ENCODE measurements at places on chromosomes 1 and 21. TPM values are rescaled to one million over a fixed set of nuclear protein-coding genes. Genes with fewer than 3 reads are reported as not detected.

Gene TAS1R1
- total RNA-seq: not detected

Gene PRDX1
- 462 TPM for total RNA-seq

Gene FCER1G
- not detected for total RNA-seq

Gene GUCA2B
- total RNA-seq: not detected

Gene TNFAIP8L2
- total RNA-seq: not detected

Gene HFM1
- total RNA-seq: under 0.01 TPM

Gene TMEM9
- 77.9 TPM for total RNA-seq

Gene ESRRG
- not detected for total RNA-seq

Gene KIF21B
- not detected for total RNA-seq

Gene TDRD10
- not detected for total RNA-seq

Gene C1orf94
- total RNA-seq: not detected

Gene ATP6V1G3
- total RNA-seq: not detected

Gene ATP13A2
- 44.6 TPM for total RNA-seq

Gene TDRD5
- not detected for total RNA-seq

Gene HES2
- not detected for total RNA-seq

Gene LENEP
- total RNA-seq: not detected

Gene CFAP141
- not detected for total RNA-seq

Gene FCAMR
- total RNA-seq: not detected

Gene SLC16A4
- total RNA-seq: 28.1 TPM

Gene DHCR24
- total RNA-seq: 63.4 TPM

Gene S100A9
- total RNA-seq: not detected

Gene RGS16
- total RNA-seq: 0.11 TPM

Gene CD84
- total RNA-seq: not detected

Gene PDC
- total RNA-seq: 0.63 TPM

Gene CITED4
- total RNA-seq: not detected

Gene ALG14
- total RNA-seq: 13.0 TPM

Gene IL10
- total RNA-seq: not detected

Gene CFAP298
- 20.5 TPM for total RNA-seq

Gene CYP4A22
- total RNA-seq: not detected

Gene TNFRSF18
- not detected for total RNA-seq

Gene TTC34
- 0.22 TPM for total RNA-seq

Gene LMOD1
- 7.8 TPM for total RNA-seq

Gene LCE1A
- not detected for total RNA-seq

Gene KRTAP12-2
- not detected for total RNA-seq

Gene TMEM269
- not detected for total RNA-seq

Gene BRWD1
- total RNA-seq: 27.2 TPM

Gene PRAMEF20
- total RNA-seq: not detected

Gene F11R
- total RNA-seq: 0.76 TPM

Gene ACP6
- total RNA-seq: 6.1 TPM

Gene GORAB
- 27.7 TPM for total RNA-seq

Gene OR10J1
- not detected for total RNA-seq

Gene REG4
- total RNA-seq: not detected

Gene ACTL8
- not detected for total RNA-seq

Gene FCRLA
- total RNA-seq: 8.4 TPM
